ENCODE measurements at places on chromosomes 2 and 18. TPM values are rescaled to one million over a fixed set of nuclear protein-coding genes. Genes with fewer than 3 reads are reported as not detected.

Gene EGR4
- under 0.01 TPM for total RNA-seq

Gene ACVR1C
- 0.83 TPM for total RNA-seq

Gene EFR3B
- total RNA-seq, result 0.51 TPM

DNA sequence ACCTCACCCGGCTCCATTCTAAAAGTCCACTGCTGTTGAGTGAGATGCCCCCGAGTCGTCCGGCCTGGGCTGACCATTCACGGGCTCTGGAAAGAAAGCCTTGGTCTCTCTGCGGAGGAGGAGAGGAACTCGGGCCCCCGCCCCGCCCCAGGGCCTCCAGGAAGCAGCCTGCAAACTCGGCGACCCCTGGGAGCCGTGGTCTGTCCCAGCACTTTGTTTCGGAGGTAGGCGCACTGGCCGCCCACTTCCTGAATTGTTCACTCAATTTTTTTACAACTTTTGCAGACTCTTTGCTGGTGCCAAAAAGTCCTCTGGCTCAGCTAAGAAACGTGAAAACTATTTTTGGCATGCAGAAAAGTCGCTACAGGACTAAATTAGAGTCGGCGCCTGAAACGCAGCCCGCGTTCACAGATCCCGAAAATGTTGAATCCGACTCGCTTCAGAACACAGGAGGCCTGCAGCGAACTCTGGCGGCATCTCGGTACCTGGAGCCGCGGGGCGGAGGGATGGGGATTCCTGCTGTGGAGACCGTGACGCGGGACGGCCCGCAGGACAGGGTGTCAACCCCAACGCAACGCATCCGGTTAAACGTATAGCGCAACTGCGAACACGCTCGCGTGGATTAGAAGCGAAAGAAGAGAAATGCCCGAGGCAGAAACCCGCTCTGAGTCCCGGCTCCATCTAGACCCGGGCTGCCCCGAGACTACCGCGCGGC is 1.5 kb downstream of the PXDN start:
- peaks cover 28% of the 10 kb centered on the region for H3K4me1 ChIP-seq
- H3K27me3 ChIP-seq, result no peaks in the 10 kb centered on the region
- peaks cover 2% of the 10 kb centered on the region for H3K36me3 ChIP-seq
- H3K27ac ChIP-seq, result peak overlapping the region; percentile 92

DNA sequence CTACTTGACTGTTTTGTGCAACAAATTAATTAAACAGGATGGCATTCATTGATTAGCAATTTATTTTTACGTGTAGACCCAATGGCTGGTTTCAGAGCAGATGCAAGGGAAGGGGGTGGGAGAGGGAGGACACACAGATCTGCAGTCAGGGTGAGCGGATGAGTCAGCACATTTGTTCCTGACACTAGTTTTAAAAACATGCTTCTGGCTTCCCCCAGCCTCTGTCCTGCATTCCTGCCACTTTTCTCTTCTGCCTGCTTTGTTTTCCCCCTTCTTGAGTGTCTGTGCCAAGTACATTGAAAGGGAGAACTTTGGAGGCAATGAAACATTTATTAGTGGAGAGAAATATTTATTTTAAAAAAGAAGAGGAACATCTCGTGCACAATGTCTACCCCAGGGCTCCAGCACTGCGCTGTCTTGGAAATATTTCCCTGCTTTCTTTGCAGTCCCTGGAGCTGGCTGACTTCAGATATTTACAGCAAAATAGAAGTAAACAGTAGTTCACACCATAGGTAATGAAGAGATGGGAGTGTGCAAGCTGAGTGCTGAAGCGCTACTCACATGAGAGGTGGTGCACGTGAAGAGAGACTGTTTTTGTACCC is 52.2 kb downstream of the NRP2 start:
- H3K4me3 ChIP-seq, result no peak overlapping the region
- peaks cover 19% of the 10 kb centered on the region for H3K4me1 ChIP-seq
- DNase-seq, result peak; percentile 90

- no peaks in the 10 kb centered on the region for H3K27me3 ChIP-seq
- no peaks in the 10 kb centered on the region for H3K4me1 ChIP-seq
- H3K27ac ChIP-seq, result no peak overlapping the region
- H3K4me3 ChIP-seq, result no peak overlapping the region
- no peak for DNase-seq
These were observed 114.7 kb downstream of the BCL2L11 start for GRCh38 chr2:111235192-111236015.

DNA sequence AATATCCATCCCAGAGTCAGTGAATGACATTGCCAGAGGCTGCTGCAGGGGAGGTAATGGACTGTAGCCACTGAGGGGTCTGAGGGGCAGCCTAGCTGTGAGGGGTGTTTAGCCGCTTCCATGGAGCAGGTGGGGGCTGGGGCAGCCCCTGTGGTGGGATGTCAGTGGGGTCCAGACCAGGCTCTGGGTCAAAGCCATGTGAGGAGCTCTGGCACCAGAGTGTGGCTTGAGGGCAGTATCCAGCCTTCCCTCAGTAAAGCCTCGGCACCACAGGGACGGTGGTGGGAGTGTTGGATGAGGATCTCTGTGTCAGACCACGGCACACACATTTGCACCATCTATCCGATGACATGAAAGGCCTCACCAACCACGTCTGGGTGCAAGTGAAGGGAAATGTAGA is 85.0 kb downstream of the INHBB start:
- H3K36me3 ChIP-seq, result no peaks in the 10 kb centered on the region
- peaks cover 5% of the 10 kb centered on the region for H3K27me3 ChIP-seq
- no peak overlapping the region for H3K4me3 ChIP-seq
- H3K4me1 ChIP-seq, result no peaks in the 10 kb centered on the region
- no peak overlapping the region for H3K27ac ChIP-seq
- no peak for DNase-seq

DNA sequence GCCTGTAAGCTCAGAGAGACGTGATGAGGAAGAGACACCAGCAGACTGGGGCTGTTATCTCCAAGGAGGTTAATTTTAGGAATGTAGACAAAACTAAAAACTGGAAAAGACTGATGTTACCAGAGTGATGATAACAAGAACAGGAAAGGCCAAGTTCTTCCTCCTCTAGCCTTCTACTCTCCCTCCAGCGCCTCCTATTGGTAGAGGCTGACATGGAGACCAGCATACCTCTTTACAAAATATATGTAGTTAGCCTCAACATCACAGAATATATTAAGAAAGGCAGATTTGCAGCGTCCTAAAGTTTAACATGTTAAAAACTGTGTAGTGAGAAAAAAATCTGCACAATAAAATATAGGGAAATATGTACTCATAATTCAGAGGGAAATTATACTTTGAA is 66.0 kb downstream of the TCF4 start:
- no peaks in the 10 kb centered on the region for H3K4me1 ChIP-seq
- DNase-seq, result no peak
- H3K4me3 ChIP-seq, result no peak overlapping the region
- H3K36me3 ChIP-seq, result no peaks in the 10 kb centered on the region
- no peak overlapping the region for H3K27ac ChIP-seq

DNA sequence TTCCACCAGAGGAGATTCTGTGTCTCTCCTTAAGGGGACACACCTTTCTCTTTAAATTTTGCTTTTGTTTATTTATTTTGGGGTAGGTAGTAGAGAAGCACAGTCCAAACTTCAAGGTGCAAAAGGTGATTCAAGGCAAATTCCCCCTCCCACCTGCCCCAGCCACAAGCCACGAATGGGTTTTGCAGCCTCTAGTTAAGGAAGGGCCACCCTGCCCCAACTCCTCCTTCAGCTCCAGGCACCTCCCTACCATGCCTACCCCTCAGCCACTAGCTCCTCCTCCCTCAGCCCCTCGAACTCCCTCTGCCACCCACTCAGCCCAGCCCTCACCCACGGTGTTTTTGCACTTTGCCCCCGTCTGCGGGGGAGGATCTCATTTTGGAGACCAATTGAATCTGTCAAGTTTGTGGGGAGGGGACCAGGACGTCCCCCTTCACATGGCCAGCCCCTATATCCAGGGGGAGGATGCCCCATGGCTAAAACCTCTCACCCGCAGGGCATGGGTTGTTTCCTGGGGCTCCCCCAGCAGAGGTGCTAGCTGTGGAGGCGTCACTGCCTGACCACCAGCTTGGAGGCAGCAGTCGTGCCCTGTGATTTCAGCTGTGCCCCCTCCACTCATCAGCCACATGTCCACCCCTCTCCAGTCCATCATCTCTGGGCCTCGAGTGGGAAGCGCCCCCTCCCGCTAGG is 4.5 kb downstream of the HAAO start:
- no peak overlapping the region for H3K27ac ChIP-seq
- H3K27me3 ChIP-seq, result peaks cover 12% of the 10 kb centered on the region
- no peaks in the 10 kb centered on the region for H3K4me1 ChIP-seq
- H3K4me3 ChIP-seq, result no peak overlapping the region
- H3K36me3 ChIP-seq, result no peaks in the 10 kb centered on the region
